GM18507 (cell line): ENCODE measurements at places on chromosomes 2 and 18.

- DNase-seq: no peak
These were observed 126.2 kb upstream of the EML6 start for GRCh38 chr2:54597153-54597848.

DNA sequence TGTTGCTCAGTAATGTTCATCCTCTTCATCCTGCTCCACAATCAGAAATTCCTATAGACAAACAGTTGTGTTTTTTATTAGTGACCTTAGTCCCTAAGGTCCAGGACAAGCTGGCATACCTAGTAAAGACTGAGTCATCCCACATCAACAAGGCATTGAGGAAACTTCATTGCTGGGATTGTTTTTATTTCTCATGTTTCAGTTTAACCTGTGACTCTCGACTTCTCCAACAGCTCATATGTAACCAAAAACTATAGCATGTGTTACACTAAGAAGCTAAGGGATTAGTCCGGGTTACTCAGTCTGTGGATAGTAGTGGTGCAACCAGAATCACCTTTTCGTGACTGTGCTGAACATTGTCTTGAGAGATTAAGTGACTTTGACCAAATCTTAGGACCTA lies 292.1 kb downstream of the RDH14 start:
- no peak for DNase-seq

GRCh38 chr2:184114439-184114838 lies 483.9 kb upstream of the ZNF804A start:
- no peak for DNase-seq

DNA sequence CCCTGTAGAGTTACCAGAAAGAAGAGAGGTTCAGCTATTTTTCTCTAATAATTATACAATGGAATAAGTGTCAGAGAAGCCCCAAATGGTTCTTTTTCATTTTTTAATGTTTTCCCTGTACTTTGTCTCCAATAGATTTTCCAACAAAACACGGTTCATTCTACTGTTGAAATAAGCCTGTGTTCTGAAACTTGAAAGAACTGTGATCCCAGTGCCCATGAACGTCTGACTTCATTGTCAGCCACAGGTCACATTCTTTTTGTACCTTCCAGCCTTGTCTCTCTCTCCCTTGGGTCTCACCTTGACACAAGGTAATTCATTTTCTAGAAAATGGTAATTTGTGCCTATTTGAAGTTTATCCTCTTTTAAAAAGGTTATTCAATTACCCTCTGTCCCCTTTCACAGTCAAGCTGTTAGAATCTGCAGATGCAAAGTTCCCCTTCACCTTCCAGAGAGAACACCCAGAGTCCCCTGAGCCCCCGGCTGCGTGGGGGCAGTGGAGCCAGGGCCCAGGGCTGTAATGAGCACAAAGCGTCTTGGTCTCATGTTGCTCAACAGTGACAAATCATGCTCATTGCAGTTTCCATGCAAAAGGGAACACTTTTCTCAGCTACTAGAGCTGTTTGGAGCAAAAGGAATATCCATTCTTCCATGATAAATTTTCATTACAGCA lies 115.2 kb downstream of the SPHKAP start:
- no peak for DNase-seq

DNA sequence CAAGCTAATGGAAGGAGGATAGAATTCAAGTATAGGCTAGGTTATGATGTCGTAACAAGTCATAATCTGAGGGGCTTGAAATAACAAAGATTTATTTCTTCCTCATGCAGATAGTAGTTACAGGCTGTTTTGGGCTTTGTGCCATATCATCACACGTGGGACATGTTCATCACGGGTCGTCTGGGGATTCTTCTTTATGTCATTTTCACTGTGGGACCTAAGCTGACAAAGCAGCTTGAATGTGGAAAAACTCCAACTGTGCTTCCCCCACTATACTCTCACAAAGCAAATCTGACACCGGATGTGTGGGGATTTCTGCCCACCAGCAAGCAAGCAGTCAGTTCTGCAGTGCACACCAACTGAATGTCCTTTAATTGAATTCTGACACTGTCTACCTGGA lies 124.8 kb downstream of the LTBP1 start:
- DNase-seq: no peak

GRCh38 chr2:41871080-41871479 lies 176.7 kb upstream of the PKDCC start:
- no peak for DNase-seq

GRCh38 chr2:20227894-20228505 lies 3.1 kb upstream of the SDC1 start:
- no peak for DNase-seq

GRCh38 chr2:25340181-25340921 lies 1.4 kb downstream of the DNMT3A start:
- DNase-seq: no peak

- no peak for DNase-seq
These were observed 72.0 kb downstream of the POLE4 start for GRCh38 chr2:75030218-75031009.

DNA sequence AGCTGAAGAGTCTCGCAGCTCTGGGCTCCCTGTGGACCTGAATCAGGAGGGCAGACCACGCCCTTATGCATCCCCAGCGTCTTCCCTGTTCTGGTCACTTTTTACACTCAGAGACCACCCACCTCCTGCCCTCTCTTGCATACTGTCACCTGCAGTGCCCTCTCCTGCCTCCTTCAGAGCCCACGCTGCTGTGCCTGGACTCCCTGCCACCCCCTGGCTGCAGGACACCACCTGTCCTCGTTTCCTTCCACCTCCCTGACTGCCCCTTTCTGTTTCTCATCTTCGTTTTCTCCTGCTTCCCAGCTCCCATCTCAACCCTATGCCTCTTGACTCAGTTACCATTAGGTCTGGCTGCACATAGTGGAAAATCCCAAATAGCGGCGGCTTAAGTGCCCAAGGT lies 9.2 kb upstream of the INHBB start:
- no peak for DNase-seq

GRCh38 chr2:170245312-170245711 lies 67.4 kb downstream of the MYO3B start:
- DNase-seq: no peak

- no peak for DNase-seq
These were observed 17.8 kb downstream of the OTOF start for GRCh38 chr2:26459991-26460612.

- DNase-seq: no peak
These were observed 73.9 kb upstream of the TWSG1 start for GRCh38 chr18:9260388-9261380.

DNA sequence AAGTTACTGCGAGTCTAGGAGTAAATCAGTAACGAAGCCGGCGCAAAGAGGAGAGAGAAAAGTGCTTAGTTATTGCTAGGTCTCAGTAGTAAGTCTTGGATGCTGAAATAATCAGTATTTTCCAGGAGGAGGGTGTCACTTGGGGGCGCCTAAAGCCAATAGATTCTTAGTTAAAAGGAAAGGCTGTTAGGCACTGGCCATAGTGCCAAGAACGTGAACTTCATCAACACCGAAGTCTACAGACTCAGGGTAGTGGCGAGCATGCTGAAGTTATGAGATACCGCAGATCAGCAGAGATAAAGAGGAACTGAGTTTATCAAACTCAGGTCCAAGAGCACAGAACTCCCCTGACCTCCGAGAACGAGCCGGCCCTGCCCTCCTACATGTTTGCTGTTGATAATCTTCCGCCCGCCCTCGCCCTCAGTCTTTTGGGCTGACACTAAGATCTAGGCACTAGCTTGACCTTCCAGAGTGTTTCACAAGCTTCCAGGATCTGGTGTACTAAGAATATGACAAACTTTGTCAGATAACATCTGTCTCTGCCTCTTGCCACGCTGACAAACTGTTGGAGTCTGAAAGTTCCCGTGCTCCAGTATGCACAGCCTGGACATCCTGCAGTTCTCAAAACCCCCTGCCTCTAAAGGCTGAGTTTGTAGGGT lies 49.2 kb downstream of the CYB5A start:
- no peak for DNase-seq
